Ovary (tissue), 10 donors: ENCODE measurements at places on chromosomes 16 and 17.
A peak's percentile ranks its signal among the peaks of the same experiment; 100 is the strongest.

DNA sequence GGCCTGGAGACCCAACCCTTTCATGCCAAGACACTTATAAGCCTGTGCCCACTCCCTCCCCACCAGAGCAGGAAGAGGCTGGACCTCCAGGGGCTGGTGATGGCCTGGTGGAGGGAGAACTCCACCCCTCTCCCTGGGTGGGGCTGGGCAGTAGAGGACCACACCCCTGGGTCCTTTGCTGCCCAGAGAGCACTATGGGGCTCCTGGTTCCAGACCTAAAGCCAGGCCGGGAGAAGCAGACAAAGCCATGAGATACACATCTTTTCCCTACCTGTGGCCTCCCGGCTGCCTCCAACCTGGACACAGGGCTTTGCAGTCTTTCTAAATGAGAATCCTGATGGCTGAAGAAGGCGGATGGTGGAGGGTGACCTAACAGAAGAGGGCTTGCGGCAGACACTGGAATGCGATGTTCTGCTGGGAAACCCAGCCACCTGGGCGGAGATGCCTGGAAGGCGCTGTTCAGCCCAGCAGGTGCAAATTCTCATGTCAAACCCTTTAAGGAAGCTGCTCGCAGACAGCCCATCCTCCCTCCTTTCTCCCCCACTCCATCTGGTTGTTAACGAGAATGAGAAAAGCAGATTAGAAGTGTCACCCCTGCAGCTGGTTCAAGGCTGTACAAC lies 43.9 kb upstream of the KIFC3 start:
- DNase-seq = peak; percentile 62

- DNase-seq = no peak
Observed at GRCh38 chr16:72677662-72678447, 370.1 kb downstream of the ZFHX3 start.

DNA sequence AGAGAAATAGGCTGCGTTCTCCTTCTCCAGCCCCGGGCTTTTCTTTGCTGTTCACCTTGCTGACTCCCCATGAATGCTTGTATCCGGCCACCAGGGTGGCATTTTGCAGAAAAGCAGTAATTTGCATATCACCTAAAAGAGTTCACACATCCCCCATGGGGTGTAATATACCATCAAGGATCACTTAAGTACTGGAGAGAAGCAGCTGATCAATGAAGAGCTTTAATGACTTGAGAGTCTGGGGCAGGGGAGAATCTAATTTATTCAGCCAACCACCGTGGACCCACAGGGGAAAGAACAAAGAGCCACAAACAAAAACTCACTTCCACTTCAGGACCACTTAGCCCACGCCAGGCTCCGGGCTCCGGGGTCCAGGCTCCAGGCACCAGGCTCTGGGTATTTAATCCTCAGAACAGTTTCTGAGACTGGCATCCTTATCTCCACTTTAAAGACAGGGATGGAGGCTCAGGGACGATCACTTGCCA lies 33.9 kb upstream of the SEC14L1 start:
- no peak for DNase-seq

DNA sequence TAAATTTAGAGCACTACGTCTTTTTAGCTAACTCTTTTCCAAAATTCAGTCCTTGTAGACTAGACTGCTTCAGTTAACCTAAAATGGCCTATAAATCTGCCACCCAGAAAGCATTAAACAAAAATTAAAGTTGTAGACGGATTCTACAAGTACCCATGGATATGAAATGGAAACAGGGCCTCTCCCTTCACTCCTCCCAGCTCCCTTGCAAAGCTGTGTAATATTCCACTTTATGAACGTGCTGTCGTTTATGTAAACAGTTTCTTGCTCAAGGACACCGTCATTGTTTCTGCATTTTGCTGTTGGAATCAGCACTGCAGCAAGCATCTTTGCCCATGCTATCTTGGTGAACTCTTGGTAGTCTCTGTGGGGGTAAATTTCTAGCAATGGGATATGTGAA lies 5.1 kb downstream of the MED9 start:
- no peak for DNase-seq

- peak; percentile 44 for DNase-seq
Observed at GRCh38 chr17:48610282-48611211, at the start of gene HOXB7. TSS of gene HOXB7 (minus strand) at chr17:48611017. CDS start at chr17:48610918, 99 bp downstream.

- peak; percentile 77 for DNase-seq
Observed at GRCh38 chr17:21573961-21574610, 118.2 kb upstream of the KCNJ18 start.
